ENCODE measurements at places on chromosomes 2 and 18. TPM values are rescaled to one million over a fixed set of nuclear protein-coding genes. Genes with fewer than 3 reads are reported as not detected.
A peak's percentile ranks its signal among the peaks of the same experiment; 100 is the strongest.

DNA sequence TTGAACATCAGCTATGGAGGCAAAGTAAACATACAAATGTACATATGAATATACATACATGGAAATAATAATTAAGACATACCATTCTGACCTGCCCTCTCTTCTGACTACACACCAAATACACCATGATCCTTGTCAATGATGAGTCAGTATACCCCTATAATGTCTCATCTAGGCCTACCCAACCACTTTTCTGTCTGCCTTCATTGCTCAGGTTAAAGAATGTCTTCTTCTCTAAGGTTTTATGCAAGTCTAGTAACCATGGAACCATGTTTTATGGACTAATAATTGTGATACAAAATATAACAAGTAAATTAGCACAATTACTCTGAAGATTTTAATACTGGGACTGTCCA lies 128.7 kb downstream of the NCKAP5 start:
- peaks cover 2% of the 10 kb centered on the region for H3K4me1 ChIP-seq
- no peak for DNase-seq

The CREG2 gene
- total RNA-seq: 0.65 TPM

The IL37 gene
- total RNA-seq: not detected

DNA sequence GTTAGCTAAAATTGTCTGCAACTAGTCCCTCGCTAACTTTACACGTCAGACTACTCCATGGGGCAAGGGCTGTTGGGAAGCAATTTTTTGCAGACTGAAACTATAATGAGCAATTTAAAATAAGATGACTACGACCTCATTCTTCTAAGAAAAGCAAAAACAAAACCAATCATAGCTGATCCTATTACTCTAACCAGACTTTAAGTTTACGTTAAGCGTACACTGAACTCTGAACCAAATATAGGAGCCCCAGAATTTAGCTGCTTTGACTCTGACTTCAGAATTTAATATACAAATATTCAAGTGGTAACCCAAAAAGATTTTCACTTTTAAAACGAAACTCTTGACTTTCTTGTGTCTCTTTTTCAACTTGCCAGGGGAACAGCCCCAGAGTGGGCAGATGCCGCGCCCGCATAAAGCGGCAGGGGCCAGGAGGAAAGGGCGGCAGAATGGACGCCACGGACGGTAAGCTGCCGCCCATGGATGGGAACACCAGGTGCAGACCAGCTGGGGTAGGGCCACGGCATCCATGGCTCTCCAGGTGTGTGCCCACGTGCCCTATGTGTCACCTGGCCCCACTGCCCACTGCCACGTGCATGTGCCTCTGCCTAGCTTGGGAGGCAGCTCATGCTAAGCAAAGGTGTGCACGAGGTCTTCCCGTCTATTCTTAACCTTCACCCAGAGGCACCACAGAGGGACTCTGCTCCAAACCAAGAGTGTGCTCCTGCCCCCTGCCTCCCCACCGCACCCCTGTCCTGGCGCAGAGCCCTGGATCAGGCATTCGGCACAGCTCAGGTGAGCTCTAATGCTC lies 217.6 kb downstream of the HDAC4 start:
- no peak overlapping the region for H3K4me3 ChIP-seq
- H3K36me3 ChIP-seq: peaks cover 10% of the 10 kb centered on the region
- no peak for DNase-seq
- peaks cover 14% of the 10 kb centered on the region for H3K4me1 ChIP-seq
- H3K27me3 ChIP-seq: no peaks in the 10 kb centered on the region

DNA sequence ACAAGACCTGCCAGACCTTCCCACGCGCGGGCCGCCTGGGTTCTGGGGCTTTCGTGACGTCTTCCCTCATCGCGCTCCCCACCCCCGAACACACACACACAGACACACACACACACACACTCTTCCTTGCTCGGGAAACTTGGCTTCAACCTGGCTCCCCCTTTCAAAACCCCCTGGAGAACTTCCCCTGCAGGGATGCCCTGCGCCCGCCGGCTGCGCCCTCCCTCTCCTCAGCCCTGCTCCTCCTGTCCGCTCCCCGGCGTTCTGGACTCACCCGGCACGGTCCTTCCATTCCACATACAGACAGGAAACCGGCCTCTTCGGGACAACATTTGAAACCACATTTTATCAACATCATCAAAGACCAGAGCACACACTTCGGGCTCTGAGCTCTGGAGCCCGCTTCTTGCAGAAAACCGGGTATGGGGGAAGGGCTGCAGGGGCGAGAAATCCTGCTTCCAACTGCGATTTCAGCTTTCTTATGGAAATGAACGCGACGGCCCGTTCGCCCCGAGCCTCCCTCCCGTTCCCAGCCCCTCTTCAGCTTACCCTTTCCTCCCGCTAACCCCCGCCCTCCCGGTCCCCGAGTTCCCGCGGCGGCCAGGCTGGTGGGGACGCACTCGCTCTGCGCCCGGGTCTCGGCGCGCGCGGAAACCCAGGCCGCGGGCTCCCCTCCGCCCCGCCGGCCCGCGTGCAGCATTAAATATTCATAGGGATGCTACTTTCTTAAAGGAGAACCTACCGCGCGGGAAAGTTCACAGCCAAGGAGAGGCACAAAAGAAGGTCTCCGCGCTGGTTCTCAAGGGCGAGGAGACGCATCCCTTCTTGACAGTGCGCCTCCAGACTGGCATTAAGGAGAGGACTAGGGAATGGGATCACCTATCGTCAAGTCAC lies 18.3 kb downstream of the POU3F3 start:
- H3K36me3 ChIP-seq: no peaks in the 10 kb centered on the region
- DNase-seq: no peak
- peak overlapping the region; percentile 41 for H3K27ac ChIP-seq
- peaks cover 95% of the 10 kb centered on the region for H3K27me3 ChIP-seq
- H3K4me3 ChIP-seq: peak overlapping the region; percentile 73

The ZNF521 gene
- 39.1 TPM for total RNA-seq

DNA sequence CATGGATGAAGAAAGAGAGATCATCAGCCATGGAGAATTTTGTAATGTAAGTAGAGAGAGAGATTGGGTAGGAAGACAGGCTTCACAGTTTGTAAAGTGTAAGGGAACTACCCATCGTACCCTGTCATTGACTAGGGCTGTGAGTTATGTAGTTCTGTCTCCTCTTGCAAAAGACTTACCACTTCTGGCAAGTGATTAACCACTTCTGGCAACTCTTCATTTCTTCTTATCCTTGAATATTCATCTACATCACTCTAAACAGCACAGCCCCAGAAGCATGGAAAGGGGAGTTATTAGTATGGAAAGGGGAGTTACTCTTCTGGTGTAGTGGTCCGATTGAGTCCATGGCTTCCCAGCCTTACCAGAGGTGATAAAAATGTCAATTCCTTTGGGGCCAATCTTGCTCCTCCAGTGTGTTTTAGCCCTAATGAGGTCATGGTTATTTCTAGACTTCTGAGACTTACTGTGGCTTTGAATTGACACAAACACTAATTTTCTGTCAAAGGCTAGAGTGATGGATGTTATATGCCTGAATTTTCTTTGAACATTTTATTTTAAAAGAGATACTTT lies 52.0 kb downstream of the STAT1 start:
- no peaks in the 10 kb centered on the region for H3K27me3 ChIP-seq
- H3K4me3 ChIP-seq: no peak overlapping the region
- peaks cover 21% of the 10 kb centered on the region for H3K36me3 ChIP-seq
- no peak for DNase-seq
- peak overlapping the region; percentile 1 for H3K27ac ChIP-seq

The BOLL gene
- 0.22 TPM for total RNA-seq
